ENCODE measurements at places on chromosomes 3 and 15. TPM values are rescaled to one million over a fixed set of nuclear protein-coding genes. Genes with fewer than 3 reads are reported as not detected.
A peak's percentile ranks its signal among the peaks of the same experiment; 100 is the strongest.

STRIT1 gene
- total RNA-seq = 0.80 TPM

RBMS3 gene
- total RNA-seq = 30.4 TPM

CCR9 gene
- total RNA-seq = not detected

RAB6B gene
- total RNA-seq = 49.0 TPM

STRA6 gene
- not detected for total RNA-seq

- H3K27me3 ChIP-seq = no peaks in the 10 kb centered on the region
- H3K36me3 ChIP-seq = peaks cover 3% of the 10 kb centered on the region
- no peak for DNase-seq
- no peaks in the 10 kb centered on the region for H3K4me1 ChIP-seq
- no peak overlapping the region for H3K27ac ChIP-seq
- no peak overlapping the region for H3K4me3 ChIP-seq
Measured at GRCh38 chr15:52150043-52150825, 37.7 kb upstream of the BCL2L10 start.

DNA sequence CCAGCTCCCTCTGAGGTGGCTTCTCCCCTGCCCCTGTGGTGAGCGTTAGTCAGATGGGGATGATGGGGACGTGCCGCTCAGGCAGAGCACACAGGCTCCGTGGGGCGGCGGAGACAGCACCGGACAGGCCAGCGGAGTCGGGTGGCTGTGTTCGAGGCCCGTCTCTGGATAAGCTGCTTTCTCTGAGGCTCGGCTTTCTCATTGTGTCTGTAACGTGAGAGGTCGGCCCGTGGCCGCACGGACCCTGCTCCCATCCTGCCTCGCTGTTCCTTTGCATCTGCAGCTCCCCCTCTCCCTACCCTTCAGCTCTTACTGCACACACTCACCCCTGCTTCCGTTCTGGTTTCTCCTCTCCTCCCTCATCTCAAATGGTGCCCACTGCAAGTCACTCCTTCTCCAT is 62.5 kb downstream of the FAM43A start:
- no peak for DNase-seq
- no peaks in the 10 kb centered on the region for H3K36me3 ChIP-seq
- no peak overlapping the region for H3K4me3 ChIP-seq
- H3K4me1 ChIP-seq = peaks cover 15% of the 10 kb centered on the region
- H3K27me3 ChIP-seq = no peaks in the 10 kb centered on the region

GRCh38 chr3:151145713-151146070 is 57.3 kb downstream of the GPR171 start:
- no peak for DNase-seq
- peaks cover 8% of the 10 kb centered on the region for H3K4me1 ChIP-seq
- H3K27ac ChIP-seq = no peak overlapping the region
- no peaks in the 10 kb centered on the region for H3K36me3 ChIP-seq
- no peaks in the 10 kb centered on the region for H3K27me3 ChIP-seq
- no peak overlapping the region for H3K4me3 ChIP-seq

- H3K27me3 ChIP-seq = no peaks in the 10 kb centered on the region
- H3K27ac ChIP-seq = peak overlapping the region; percentile 4
Measured at GRCh38 chr3:57152151-57153143, 12.7 kb downstream of the IL17RD start.

GRCh38 chr3:14363379-14363778 is 39.0 kb upstream of the SLC6A6 start:
- no peak overlapping the region for H3K4me3 ChIP-seq
- no peak for DNase-seq
- H3K27ac ChIP-seq = no peak overlapping the region

- no peaks in the 10 kb centered on the region for H3K36me3 ChIP-seq
- DNase-seq = no peak
- H3K27me3 ChIP-seq = no peaks in the 10 kb centered on the region
- H3K27ac ChIP-seq = peak overlapping the region; percentile 21
- H3K4me1 ChIP-seq = peaks cover 74% of the 10 kb centered on the region
Measured at GRCh38 chr3:21792176-21792575, 41.2 kb upstream of the ZNF385D start.

DNA sequence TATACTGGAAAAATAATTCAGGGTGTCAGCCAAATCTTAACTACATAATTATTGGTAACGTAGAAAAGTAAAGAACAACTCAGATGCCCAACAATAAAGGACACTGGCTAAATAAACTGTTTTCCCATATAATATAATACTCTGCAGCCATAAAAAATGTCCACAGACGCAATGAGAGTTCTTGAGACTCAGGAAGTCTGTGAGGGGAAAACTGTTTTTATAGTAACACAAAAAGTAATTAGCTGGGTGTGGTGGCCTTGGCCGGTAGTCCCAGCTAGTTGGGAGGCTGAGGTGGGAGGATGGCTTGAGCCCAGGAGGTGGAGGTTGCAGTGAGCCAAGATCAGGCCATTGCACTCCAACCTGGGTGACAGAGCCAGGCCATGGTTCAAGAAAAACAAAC is 5.5 kb upstream of the UBR1 start:
- H3K27me3 ChIP-seq = no peaks in the 10 kb centered on the region
- H3K4me1 ChIP-seq = peaks cover 7% of the 10 kb centered on the region
- H3K4me3 ChIP-seq = no peak overlapping the region
- no peak overlapping the region for H3K27ac ChIP-seq

- no peaks in the 10 kb centered on the region for H3K36me3 ChIP-seq
- H3K27me3 ChIP-seq = no peaks in the 10 kb centered on the region
- H3K4me3 ChIP-seq = no peak overlapping the region
- DNase-seq = peak; percentile 54
Measured at GRCh38 chr3:32283304-32283703, 44.8 kb downstream of the CMTM8 start.

- H3K36me3 ChIP-seq = no peaks in the 10 kb centered on the region
- H3K27ac ChIP-seq = peak overlapping the region; percentile 69
- H3K4me1 ChIP-seq = peaks cover 29% of the 10 kb centered on the region
- H3K4me3 ChIP-seq = no peak overlapping the region
Measured at GRCh38 chr15:68340726-68341671, 63.5 kb downstream of the FEM1B start.

- peaks cover 7% of the 10 kb centered on the region for H3K4me1 ChIP-seq
- no peak for DNase-seq
- peaks cover 7% of the 10 kb centered on the region for H3K36me3 ChIP-seq
Measured at GRCh38 chr3:28290863-28291300, 49.5 kb downstream of the CMC1 start.

- no peak overlapping the region for H3K27ac ChIP-seq
- no peaks in the 10 kb centered on the region for H3K4me1 ChIP-seq
- H3K4me3 ChIP-seq = no peak overlapping the region
- H3K27me3 ChIP-seq = no peaks in the 10 kb centered on the region
- H3K36me3 ChIP-seq = no peaks in the 10 kb centered on the region
Measured at GRCh38 chr3:126557761-126558160, 971 bp downstream of the C3orf22 start.

DNA sequence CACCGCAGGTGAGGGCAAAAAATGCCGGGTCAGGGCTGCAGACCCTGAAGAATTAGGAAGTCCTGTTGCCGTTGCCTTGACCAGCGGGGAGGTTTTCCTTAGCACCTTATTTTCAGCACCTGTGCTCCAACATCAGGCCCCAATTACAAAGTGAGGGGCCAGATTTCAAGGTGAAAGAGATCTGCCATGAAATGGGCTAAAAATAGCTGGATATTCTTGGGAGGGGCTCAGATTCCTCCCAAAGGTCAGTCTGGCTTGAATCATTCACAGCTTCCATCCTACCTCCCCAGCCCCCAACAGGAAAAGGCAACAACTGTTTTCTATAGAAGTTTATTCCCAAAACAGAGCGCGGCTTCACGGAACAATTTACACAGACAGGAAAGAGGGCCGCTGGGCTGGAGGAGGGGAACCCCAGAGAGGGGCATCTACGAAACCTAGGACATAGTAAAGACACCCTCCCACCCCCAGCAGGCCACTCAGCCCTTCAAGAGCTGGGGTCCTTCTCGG is 941 bp upstream of the SLC26A6 start:
- H3K27ac ChIP-seq = peak overlapping the region; percentile 83
- peaks cover 21% of the 10 kb centered on the region for H3K4me1 ChIP-seq
- H3K36me3 ChIP-seq = no peaks in the 10 kb centered on the region
- no peak for DNase-seq
